NCI-H2029 treated with DMSO at 0.1 percent for 48 hours (cell line): ENCODE measurements at places on chromosomes 16 and 17.

GRCh38 chr17:76191896-76192295 lies 48.4 kb downstream of the RNF157 start:
- no peak for DNase-seq

- DNase-seq = no peak
Measured at GRCh38 chr17:62089334-62089733, 24.3 kb upstream of the MED13 start.

- no peak for DNase-seq
Measured at GRCh38 chr17:19242926-19243325, 5.8 kb downstream of the EPN2 start.

GRCh38 chr17:72092710-72093322 lies 28.0 kb upstream of the SOX9 start:
- DNase-seq = no peak
